ENCODE measurements at places on chromosomes 11 and 22. TPM values are rescaled to one million over a fixed set of nuclear protein-coding genes. Genes with fewer than 3 reads are reported as not detected.

GPR137 gene
- total RNA-seq: 13.2 TPM

PDGFD gene
- 4.8 TPM for total RNA-seq

E2F8 gene
- 1.6 TPM for total RNA-seq

OR52I1 gene
- not detected for total RNA-seq

- DNase-seq: no peak
These were observed 4.4 kb upstream of the CTSD start for GRCh38 chr11:1768141-1768469.

DNA sequence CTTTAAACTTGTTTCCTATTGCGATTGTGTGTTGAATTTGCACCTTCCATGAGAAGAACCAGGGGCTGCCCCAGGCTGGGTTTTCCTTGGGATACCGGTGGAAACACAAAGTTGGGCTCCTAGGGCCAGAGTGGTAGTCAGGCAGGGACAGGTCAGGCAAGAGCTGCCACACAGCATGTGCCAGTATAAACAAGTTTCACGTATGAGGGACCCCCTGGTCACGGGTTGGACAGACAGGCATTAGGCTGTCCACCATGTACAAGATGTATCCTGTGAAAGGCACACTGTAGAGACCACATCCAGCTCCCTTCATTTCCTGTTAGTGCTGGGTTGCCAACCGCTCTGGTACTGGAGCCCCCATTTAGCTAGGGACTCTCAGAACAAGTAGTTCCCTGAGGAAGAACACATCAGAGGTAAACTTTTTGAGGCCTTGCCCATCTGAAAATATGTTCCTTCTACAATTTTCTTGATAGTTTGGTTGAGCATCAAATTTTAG, 8.8 kb downstream of the UPB1 start:
- DNase-seq: no peak

DNA sequence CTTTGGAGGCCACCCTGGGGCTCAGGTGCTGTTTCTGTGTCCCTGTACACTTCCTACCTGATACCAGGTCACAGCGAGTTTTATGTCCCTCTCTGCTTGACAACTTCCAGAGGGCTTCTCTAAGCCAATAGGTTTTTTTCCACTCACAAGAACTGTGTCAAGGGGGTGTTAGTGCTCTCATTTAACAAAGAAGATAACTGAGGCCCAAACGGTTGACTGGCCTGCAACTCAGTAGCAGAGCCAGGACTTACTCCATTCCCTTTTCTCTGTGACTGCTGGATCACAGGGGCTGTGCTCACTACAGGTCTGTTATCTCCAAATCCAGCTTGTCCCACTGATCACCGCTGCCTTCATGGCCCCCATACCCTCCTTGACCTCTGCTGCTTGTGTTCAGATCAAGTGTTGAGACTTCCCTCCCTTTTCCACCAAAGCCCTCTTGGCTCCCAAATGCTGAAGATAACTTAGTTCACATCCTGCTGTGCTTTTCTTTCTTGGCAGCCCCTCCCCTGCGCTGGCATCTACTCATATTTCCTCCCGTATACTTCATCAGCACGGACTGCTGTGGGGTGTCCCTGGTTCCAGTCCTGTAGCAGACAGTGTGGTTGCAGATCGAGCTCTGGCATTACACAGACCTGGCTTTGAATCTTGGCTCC, 41.3 kb downstream of the POU2F3 start:
- no peak for DNase-seq

GRCh38 chr22:42610186-42610585, 4.5 kb downstream of the POLDIP3 start:
- no peak for DNase-seq

GRCh38 chr11:69915501-69916250, 96.5 kb upstream of the FGF3 start:
- no peak for DNase-seq

GRCh38 chr11:95365348-95365747, 134.3 kb upstream of the SESN3 start:
- DNase-seq: no peak

DNA sequence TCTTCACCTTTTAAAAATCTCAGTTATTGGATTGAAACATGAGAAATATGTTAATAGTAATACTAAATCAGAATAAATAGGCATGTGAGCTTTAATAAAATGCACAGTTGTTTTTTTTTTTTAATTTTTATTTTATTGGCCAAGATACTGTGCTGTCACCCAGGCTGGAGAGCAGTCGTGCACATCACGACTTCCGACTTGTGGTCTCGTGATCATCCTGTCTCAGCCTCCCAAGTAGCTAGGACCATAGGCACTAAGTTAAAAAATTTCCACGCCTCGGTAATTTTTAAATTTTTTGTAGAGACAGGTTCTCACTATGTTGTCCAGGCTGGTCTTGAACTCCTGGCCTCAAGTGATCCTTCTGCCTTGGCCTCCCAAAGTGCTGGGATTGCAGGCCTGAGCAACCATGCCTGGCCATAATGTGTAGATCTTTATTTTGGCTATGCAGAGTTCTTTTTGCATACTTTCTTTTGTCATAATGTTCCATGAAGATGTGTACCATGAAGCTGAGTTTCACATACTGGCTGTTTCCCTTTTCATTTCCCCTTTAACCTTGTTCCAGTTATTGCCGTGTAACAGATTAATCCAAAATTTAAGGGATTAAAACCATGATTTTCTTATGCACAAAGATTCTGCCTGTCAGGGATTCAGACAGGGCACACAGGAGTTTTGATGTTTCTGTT, 16.0 kb downstream of the CAPRIN1 start:
- no peak for DNase-seq

All from cerebellum (tissue), 4 donors.